ENCODE measurements at places on chromosomes 12 and 14. TPM values are rescaled to one million over a fixed set of nuclear protein-coding genes. Genes with fewer than 3 reads are reported as not detected.

KANSL2 gene
- total RNA-seq: 36.0 TPM

TMEM179 gene
- total RNA-seq: 0.38 TPM

LRRC10 gene
- not detected for total RNA-seq

TAS2R42 gene
- not detected for total RNA-seq

BDKRB2 gene
- total RNA-seq: 3.4 TPM

NOXRED1 gene
- not detected for total RNA-seq
